Neural cell (in vitro differentiated cells): ENCODE measurements at places on chromosomes 3 and 15. TPM values are rescaled to one million over a fixed set of nuclear protein-coding genes. Genes with fewer than 3 reads are reported as not detected.

EPHB3 gene
- polyA plus RNA-seq, result 4.3 and 5.9 TPM in 2 replicates

CYP8B1 gene
- not detected in 2 replicates for polyA plus RNA-seq

SLC7A14 gene
- polyA plus RNA-seq, result 4.9 and 5.1 TPM in 2 replicates

SLC4A7 gene
- 88.9 and 96.9 TPM in 2 replicates for polyA plus RNA-seq
